ENCODE measurements at places on chromosomes 7 and 10. TPM values are rescaled to one million over a fixed set of nuclear protein-coding genes. Genes with fewer than 3 reads are reported as not detected.
A peak's percentile ranks its signal among the peaks of the same experiment; 100 is the strongest.

DNA sequence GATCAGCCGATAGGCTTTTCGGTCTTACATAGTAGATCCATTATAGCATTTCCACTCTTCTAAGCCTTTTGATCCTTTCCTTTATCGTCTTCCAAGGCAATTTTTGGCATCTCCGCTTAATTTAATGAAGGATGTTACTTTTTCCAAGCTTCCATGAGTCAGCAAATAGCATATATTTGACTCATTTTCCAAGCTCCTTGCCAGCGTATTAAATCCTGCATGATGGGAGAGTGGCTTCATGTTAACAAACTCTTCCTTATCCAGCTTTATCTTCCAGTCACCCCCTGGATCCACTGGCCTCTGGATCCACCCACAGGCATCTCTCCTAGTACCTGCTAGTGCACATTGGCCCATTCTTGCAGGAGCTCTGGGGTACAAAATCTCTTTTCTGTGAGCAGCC, 13.0 kb downstream of the OR9A2 start:
- no peak for DNase-seq

DNA sequence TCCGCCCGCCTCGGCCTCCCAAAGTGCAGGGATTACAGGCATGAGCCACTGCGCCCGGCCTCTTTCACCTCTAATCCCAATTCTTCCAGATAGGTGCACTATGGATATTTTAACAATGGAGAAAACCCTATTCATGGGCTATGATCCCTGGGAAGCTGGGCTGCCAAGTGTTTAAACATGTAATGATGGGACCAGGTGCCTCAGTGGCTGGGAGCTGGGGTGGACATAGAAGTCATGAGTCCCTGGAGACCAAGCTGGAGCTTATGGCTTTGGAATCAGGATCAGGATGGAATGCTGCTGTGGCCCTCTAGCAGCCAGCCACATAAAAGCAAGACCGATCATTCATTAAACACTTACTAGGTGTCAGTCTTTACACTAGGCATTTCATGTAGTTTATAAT, 41.8 kb upstream of the IGFBP3 start:
- DNase-seq: no peak

- no peak for DNase-seq
These were observed 349.7 kb upstream of the SEMA3C start for GRCh38 chr7:81268551-81268950.

GRCh38 chr7:96426027-96426426, 104.1 kb upstream of the SLC25A13 start:
- no peak for DNase-seq

DNA sequence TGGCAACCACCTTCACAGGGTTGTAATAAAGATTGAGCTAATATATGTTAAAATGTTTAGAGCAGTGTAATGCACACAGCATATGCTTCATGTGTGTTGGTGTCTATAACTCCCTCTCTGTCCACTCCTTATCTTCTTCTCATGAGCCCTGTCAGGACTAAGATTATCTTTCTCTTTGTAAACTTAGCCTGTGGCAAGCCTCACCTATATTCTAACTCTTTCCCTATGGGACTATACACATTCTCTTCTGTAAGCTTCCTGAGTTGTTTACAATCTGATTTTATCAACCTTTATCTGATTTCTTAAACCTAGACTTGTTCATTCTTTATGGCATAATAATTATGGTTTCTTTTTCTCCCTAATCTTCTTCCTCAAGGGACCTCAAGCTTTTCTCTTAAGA, 2.4 kb upstream of the PIP start:
- DNase-seq: no peak

- no peak for DNase-seq
These were observed 95.8 kb upstream of the CREB5 start for GRCh38 chr7:28316489-28316888.

DNA sequence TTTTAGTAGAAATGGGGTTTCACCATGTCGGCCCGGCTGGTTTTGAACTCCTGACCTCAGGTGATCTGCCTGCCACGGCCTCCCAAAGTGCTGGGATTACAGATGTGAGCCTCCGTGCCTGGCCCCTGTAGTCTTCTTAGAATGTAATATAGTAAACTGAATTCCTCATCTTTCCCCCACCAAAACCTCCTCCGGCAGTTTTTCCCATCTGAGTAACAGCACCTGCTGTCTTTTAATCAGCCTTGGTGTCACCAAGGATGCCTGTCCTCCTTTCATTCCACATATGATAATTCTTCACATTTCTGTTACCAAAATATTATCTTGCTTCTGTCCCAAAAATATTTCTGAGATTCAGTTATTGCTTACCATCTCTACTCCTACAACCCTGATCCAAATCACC, 80.2 kb downstream of the ZEB1 start:
- DNase-seq: no peak

DNA sequence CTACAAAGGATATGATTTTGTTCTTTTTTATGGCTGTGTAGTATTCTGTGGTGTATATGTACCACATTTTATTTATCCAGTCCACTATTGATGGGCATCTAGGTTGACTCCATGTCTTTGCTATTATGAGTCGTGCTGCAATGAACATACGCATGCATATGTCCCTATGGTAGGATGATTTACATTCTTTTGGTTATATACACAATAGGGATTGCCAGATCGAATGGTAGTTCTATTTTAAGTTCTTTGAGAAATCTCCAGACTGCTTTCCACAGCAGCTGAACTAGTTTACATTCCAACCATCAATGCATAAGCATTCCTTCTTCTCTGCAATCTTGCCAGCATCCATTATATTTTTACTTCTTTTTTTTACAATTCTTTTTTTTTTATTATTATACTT, 35.6 kb upstream of the FAM13C start:
- DNase-seq: no peak

GRCh38 chr10:17228091-17229015, at the start of gene VIM:
Gene VIM (plus strand): TSS chr10:17228241. CDS start chr10:17229423, 1,182 bp downstream.
- peak; percentile 94 for DNase-seq

- peak; percentile 62 for DNase-seq
These were observed 734 bp downstream of the PTPN12 start for GRCh38 chr7:77537778-77538280.

DNA sequence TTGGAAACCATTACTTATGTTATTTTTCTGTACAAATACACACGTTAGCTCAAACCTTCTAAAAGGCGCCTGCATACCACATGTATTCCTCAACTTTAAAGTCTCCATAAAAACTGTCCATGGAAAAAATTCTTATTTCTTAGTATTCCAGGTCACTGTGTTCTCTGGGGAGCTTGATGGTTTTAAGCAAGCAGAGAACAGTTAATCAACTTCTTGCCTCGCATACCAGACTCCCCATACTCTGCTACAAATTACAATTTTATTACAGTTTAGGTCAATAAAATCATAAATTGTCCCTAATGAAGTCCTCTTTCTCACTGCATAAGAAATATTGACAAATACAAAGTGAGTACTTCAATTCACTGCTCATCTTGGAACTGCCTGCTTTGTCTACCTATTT, 77.0 kb upstream of the GPR22 start:
- no peak for DNase-seq

DNA sequence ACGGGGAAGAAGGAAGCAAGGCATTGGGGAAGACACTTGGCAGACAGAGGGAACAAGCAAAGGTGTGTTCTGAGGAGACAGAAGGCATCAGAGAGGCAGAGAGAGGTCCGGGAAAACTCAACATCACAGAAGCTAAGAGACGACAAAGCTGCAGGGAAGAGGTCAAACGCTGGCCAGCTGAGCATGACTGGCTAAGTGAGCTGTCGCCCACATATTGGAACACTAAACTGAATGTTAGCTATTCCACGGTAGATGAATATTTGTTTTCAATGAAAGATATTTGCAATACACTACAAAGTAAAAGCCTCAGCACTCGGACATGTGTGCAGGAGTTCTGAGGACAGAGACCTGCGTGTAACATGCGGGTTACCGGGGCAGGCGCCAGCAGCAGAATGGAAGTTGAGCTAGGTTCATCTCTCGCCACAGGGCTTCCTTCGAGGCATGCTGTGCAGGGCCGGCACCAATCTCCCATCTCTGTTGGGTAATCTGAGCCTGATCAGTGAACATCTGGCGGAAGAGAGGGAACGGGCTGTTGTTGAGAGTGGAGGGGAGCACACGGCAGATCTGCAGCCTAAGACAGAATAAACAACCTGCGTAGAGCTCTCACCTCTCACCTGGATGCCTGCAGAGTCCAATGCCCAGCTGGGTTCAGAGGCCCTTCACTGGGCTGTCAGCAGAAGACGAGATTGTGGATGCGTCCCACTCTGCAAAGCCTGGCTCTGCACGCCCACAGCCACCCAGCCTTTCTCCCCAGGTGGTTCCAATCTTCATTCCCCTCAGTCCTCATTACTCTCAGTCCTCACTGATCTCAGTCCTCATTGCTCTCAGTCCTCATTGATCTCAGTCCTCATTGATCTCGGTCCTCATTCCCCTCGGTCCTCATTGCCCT, 35.9 kb downstream of the INSIG1 start:
- DNase-seq: no peak

- DNase-seq: no peak
These were observed 476 bp upstream of the RET start for GRCh38 chr10:43076311-43076875.

- DNase-seq: no peak
These were observed 52.0 kb downstream of the JAKMIP3 start for GRCh38 chr10:132117636-132118190.

DNA sequence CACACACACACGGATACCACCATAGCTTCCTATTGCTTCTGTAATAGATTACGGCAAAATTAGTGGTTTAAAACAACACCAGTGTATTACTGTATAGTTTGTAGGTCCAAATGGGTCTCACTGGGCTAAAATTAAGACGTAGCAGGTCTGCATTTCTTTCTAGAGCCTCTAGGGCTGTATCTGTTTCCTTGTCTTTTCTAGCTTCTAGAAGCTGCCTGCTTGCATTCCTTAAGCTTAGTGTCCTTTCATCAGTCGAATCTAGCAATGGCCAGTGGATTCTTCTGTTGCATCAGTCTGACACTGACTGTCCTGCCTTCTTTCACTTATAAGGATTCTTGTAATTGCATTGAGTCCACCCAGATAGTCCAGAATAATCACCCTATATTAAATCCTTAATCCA, 882.3 kb downstream of the PCDH15 start:
- no peak for DNase-seq

GRCh38 chr10:70354556-70354955, 27.9 kb downstream of the LRRC20 start:
- no peak for DNase-seq

DNA sequence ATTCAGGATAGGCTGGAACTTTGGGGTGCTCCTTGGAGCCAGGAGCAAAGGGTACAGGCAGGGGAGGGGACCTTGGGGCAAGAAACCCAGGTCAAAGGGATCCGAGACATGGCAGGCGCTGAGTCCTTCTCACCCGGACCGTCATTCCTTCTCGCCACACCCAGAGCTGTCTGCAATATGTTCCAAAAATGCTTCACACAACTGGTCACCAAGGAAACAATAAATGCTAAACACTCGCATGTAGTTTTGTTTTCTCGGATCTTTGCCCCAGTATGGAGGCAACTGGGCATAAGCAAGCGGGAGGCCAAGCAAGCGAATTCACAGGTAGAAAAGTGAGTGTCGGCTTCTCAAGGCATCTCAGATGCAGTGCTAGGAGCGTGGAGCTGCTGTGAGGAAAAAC, 80.8 kb downstream of the PIP4K2A start:
- no peak for DNase-seq

Gene DLX6
- polyA plus RNA-seq: not detected

Gene HHEX
- 20.8 TPM for polyA plus RNA-seq

Gene RBP3
- polyA plus RNA-seq: not detected

Gene HABP2
- not detected for polyA plus RNA-seq

Gene HTR7
- polyA plus RNA-seq: 0.48 TPM

Gene NUDCD3
- 37.0 TPM for polyA plus RNA-seq

Gene SOSTDC1
- polyA plus RNA-seq: 0.13 TPM

Gene KCNMA1
- polyA plus RNA-seq: 11.7 TPM

Gene ABHD11
- 39.2 TPM for polyA plus RNA-seq

Gene PDE6C
- polyA plus RNA-seq: not detected

Gene MKLN1
- 25.5 TPM for polyA plus RNA-seq

Gene OR9A2
- polyA plus RNA-seq: not detected

Gene KIAA1549
- 4.0 TPM for polyA plus RNA-seq

Data from adrenal gland (tissue), 19 donors.